ENCODE measurements at places on chromosomes 4 and X.

DNA sequence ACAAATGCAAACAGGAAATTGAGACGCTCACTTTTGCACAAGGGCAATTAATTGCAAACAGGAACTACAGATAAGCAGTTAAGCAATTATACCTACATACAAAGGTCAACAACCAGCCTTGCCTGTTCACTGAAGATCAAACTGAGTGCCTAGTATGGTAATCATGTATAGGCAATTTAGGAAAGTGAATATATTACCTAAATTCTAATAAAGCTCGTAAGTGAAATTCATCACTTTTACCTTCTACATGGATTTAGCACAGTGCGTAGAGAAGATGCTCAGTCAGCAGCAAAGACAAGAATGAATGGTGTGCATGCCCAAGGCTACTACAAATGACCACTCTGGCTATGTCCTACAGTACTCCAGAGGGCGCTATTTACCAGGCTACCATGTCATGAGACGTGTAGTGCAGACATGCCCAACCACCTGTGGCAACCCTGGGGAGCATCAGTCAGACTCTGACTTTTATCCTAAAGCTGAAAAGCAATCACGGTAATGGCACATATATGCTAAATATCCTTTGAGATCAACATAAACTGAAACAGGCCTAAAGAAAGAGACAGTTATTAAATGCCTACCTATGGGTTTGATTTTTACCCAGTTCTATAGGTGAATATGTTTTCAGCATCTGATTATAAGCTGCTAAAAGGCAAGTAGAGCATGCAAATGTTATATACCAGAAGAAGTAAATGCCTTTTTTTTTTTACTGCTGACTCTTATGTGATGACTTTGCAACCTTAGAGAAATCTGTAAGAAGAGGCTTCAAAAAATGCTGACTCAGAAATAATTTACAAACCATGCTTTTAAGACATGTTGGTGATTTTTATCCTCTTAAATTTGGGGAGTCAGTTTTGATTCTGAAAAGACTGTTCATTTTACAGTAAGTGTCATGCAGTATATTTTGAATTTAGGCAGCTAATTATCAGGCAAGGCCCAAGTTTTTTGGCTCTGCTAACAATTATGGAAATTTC lies 178.0 kb downstream of the PPP3CA start:
- DNase-seq, result peak; percentile 90

- no peak for DNase-seq
These were observed 3.4 kb downstream of the ATOH1 start for GRCh38 chr4:93831716-93832496.

DNA sequence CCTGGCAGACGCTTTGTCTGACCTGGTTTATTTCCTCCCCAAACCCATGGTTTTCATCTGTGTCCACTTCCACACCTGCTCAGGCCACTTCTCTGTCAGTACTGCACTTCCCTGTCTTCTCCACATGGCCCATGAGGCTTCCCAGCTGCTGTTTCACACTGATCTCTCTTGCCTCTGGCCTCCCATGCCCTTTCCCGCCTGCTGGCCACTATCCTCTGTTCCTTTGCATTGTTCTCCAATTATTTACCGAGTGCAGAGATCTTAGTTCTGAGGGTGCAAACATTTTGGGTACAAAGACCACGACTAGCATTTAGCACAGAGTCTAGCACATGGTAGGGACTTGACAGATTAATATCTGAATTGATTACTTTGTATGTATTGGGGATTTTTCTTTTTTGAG lies 174.8 kb upstream of the NPY2R start:
- no peak for DNase-seq

DNA sequence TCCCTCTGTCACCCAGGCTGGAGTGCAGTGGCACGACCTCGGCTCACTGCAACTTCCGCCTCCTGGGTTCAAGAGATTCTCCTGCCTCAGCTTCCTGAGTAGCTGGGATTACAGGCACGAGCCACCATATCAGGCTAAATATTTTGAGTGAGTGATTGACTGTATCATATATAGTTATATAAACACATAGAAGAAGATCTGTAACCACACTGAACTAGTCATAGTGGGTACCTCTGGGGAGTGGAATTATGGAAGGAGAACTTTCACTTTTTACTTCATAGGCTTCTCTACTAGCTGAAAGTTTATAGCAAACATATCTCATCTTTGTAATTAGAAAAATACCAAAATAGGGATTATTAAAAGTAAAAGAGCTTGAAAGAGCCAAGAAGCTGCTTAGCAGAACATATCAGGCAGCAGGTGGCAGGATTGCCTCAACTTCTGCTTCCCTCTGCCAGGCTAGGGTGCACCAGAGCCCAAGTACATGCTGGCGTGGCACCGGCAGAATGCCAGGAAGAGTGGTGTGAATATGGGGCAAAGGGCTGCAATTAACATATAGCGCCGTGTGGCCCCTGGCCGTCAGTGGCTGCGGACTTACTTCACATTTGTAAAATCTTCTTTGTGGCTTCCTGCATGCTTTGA lies 39.5 kb upstream of the CD40LG start:
- no peak for DNase-seq

GRCh38 chrX:111778591-111778990 lies 97.4 kb upstream of the TRPC5OS start:
- no peak for DNase-seq

GRCh38 chrX:16651391-16652024 lies 1.6 kb downstream of the S100G start:
- DNase-seq, result no peak

DNA sequence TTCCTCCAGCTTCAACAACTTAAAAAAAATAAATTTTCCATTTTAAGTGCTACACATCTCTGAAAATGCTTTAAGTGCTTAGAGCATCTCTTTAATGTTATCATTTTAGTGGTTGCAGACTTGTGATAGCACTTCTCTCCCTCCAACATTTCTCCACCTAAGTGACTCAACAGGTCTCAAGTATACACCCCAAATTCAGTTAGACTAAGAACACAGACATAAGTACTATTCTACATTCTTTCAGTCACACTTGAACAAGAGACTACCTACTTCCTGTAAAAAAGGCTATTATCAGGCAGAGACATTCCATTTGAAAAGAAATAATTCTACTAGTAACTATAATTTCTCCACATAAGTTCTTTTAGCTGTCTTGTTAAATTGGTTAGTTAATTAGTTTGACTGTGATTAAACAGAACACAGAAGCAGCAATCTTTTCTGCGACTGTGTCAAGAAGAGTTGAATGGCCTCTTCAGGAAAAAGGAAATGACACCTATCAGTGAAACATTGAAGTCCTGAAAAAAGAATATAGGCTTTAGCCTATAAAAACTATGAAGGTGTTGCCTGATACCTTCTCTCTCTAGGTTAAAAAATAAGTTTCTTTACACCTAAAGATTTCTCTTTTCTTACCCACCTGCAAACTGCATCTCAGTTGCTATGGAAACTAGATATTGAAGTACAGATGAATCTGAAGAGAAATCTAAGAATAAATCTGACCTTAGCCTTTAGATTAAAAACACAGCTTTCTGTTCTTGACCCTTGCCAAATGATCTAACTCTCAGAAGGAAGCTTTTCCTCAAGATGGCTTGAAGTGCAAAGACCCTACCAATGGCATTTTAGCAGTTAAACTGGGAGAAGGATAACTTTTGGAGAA lies 18.0 kb downstream of the NAF1 start:
- no peak for DNase-seq

Measured in NCI-H748 treated with DMSO at 0.1 percent for 48 hours (cell line).